ENCODE measurements at places on chromosomes 6 and 20. TPM values are rescaled to one million over a fixed set of nuclear protein-coding genes. Genes with fewer than 3 reads are reported as not detected.

The HLA-F gene
- polyA plus RNA-seq, result 43.4 TPM

The SOX4 gene
- 9.0 TPM for polyA plus RNA-seq

The MLN gene
- polyA plus RNA-seq, result not detected

The NCOA3 gene
- polyA plus RNA-seq, result 5.3 TPM

The RPS6KA2 gene
- polyA plus RNA-seq, result 23.5 TPM

The DNAH8 gene
- polyA plus RNA-seq, result under 0.01 TPM

The HLA-DRA gene
- polyA plus RNA-seq, result 220 TPM

The TMEM181 gene
- 18.0 TPM for polyA plus RNA-seq

The PLA2G7 gene
- 0.25 TPM for polyA plus RNA-seq

The IPCEF1 gene
- polyA plus RNA-seq, result 0.55 TPM

The LRRN4 gene
- polyA plus RNA-seq, result 1.7 TPM

The WFDC12 gene
- polyA plus RNA-seq, result not detected

The PRND gene
- not detected for polyA plus RNA-seq

The CST2 gene
- polyA plus RNA-seq, result 2.2 TPM

The STX7 gene
- 23.3 TPM for polyA plus RNA-seq

The HLA-DQA2 gene
- not detected for polyA plus RNA-seq

The SALL4 gene
- 0.49 TPM for polyA plus RNA-seq

The APCDD1L gene
- polyA plus RNA-seq, result 0.22 TPM

The SEMG1 gene
- polyA plus RNA-seq, result not detected

The SLC26A8 gene
- polyA plus RNA-seq, result 0.43 TPM

The FOXC1 gene
- polyA plus RNA-seq, result 7.3 TPM

The EBF4 gene
- polyA plus RNA-seq, result 4.7 TPM

The MYMX gene
- polyA plus RNA-seq, result 20.5 TPM

The PTCHD4 gene
- polyA plus RNA-seq, result 0.10 TPM

The PBOV1 gene
- polyA plus RNA-seq, result not detected

The GINM1 gene
- 22.1 TPM for polyA plus RNA-seq

The ZBP1 gene
- 0.15 TPM for polyA plus RNA-seq

The RARS2 gene
- polyA plus RNA-seq, result 29.0 TPM

The TBX18 gene
- 0.47 TPM for polyA plus RNA-seq

The FOXA2 gene
- polyA plus RNA-seq, result not detected

The TRIM10 gene
- not detected for polyA plus RNA-seq

The OR12D3 gene
- polyA plus RNA-seq, result not detected

The ZBTB46 gene
- 6.1 TPM for polyA plus RNA-seq

The TAAR2 gene
- polyA plus RNA-seq, result not detected

The BTBD3 gene
- 7.2 TPM for polyA plus RNA-seq

The ENPP3 gene
- 0.54 TPM for polyA plus RNA-seq

The SAPCD1 gene
- 1.4 TPM for polyA plus RNA-seq

The RBM24 gene
- 1.2 TPM for polyA plus RNA-seq

The THBS2 gene
- 20.2 TPM for polyA plus RNA-seq

The PLEKHG1 gene
- 5.7 TPM for polyA plus RNA-seq

The ABHD16B gene
- 0.72 TPM for polyA plus RNA-seq

The EPB41L1 gene
- polyA plus RNA-seq, result 28.8 TPM

The OR2J2 gene
- not detected for polyA plus RNA-seq

The SIRPA gene
- 7.9 TPM for polyA plus RNA-seq

The LCA5 gene
- polyA plus RNA-seq, result 1.3 TPM

The RUNX2 gene
- polyA plus RNA-seq, result 0.34 TPM

The CABLES2 gene
- 1.3 TPM for polyA plus RNA-seq

All from adipose tissue (tissue), 3 donors.